ENCODE measurements at places on chromosomes 2 and 18. TPM values are rescaled to one million over a fixed set of nuclear protein-coding genes. Genes with fewer than 3 reads are reported as not detected.

DNA sequence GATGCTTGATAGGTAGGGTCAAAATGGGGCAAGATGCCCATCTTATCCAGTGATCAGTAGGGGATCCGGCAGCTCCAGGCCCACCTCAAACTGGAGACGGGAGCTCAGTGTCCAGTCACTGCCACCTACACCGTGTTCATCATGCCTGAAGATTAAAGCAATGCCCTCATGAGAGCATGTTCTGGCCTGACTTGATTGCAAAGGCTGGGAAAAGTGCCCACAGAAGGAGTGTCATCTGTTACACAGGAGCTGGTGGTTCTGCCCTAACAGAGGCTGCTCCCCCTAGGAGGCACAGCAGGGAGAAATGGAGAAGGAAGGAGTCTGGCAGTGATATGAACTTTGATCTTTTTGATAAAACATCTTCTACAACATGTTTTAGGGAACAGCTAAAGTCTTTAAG, 92.3 kb downstream of the CCBE1 start:
- DNase-seq = no peak

GRCh38 chr18:40250236-40250635, 1704.8 kb upstream of the PIK3C3 start:
- no peak for DNase-seq

DNA sequence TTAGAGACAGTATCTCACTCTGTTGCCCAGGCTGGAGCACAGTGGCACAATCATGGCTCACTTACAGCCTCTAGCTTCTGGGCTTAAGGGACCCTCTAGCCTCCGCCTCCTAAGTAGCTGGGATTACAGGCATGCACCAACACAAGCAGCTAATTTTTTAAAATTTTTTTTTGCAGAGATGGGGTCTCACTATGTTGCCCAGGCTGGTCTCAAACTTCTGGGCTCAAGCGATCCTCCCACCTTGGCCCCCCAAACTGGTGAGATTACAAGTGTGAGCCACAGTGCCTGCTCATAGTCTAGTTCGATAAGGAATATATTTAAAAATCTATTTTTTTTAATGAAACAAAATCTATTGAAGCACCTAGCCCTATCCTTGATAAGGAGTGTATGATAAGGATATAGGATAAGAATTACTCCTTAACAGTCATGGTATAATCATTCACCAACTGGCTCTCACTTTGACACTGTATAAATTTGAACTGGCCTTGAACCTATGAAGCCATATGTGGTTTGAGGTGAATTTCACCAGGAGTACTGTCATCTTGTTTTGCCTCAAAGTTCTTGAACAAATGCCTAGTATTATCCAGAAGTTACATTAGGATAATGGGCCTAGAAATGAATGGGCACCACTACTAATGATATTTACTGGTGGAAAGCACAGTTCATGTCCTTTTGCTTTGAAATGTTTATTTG, 71.1 kb downstream of the EXOC6B start:
- DNase-seq = no peak

- no peak for DNase-seq
These were observed 102.8 kb downstream of the RBMS1 start for GRCh38 chr2:160390544-160391455.

The IL36G gene
- polyA plus RNA-seq = not detected

The SERPINB10 gene
- polyA plus RNA-seq = not detected

DNA sequence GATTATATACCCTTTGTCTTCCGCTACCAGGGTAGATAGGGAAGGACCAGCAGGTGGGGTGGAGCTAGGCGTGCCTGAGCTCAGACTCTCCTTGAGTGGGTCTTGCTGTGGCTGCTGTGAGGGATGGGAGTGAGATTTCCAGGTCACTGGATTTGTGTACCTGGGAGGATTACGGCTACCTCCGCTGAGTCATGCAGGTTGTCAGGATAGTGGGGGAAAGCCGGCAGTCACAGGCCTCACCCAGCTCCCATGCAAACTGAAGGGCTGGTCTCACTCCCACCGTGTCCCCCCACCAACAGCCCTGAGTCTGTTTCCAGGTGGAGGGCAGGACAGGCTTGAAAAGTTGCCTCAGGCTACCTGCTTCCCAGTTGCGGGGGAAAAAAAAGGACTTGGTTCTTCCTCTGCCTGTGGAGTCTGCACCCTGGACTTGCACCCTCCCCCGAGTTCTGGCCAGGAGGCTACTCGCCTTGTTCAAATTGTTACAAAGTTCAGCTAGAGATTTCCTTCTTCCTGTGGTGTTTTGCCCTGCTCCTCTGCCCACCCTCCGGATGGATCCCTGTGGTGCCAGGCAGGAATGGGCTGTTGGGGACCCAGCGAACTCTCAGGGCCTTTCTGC, 268.3 kb downstream of the VAPA start:
- DNase-seq = no peak

The CASP10 gene
- polyA plus RNA-seq = 2.2 TPM

DNA sequence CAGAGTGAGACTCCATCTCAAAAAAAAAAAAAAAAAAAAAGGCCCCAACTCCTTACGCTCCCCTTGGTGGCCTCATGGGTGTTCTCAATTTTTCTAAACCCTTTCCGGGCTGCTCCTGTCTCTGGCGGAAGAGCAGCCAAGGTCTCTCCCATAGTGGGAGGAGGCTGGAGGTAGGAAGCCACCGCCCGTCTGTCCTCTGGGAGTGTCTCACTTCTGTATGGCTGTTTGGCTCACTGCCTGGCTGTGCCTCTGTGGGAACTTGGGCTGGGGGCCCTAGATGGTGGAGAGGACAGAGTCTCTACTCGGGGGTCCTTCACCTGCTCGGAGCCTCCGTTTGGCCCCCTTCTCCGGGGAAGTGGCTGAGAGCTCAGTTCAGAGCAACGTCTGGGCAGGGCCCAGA, 245.3 kb downstream of the CELF4 start:
- DNase-seq = no peak

The LIMS3 gene
- not detected for polyA plus RNA-seq

DNA sequence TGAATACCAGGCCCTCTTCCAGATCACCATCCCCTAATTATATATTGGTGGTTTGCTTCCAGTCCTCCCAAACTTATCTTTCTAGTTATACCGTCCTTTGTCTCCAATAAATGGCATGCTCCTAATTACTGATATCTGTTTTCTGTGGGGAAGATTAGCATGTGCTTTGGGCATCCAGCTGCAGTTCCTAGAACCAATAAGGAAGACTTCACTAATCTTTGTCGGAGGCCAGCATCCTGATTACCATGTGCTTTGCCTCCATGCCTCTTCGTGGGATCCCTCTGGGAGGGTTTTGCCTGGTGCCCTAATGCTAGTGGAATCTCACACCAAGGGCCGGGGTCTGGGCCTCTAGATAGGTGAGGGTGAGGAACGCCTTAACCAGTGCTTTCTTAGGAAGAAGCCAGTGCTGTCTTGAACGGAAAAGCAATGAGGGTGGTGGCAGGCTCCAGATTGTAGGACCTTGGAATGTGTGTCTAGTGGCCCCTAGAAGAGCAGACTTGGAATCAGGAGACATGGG, 47.7 kb downstream of the ACKR3 start:
- DNase-seq = no peak

DNA sequence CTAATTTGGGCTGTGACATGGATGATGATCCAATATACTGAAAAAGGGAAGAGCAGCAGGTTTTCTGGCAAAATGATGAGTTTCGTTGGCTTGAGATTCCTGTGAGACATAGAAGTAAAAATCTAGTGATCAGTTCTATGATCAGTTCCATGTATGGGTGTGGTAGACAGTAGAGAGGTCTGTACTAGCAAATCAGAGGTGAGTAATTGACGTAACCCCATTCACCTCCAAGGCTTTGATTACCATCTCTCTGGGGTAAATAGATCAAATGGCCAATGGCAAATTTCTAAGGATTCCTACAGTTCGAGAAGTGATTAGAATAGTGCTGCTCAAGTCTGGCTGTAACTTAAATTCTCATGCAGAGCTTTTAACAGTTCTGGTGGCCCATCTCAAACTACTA, 6.4 kb downstream of the ITGA4 start:
- DNase-seq = no peak

DNA sequence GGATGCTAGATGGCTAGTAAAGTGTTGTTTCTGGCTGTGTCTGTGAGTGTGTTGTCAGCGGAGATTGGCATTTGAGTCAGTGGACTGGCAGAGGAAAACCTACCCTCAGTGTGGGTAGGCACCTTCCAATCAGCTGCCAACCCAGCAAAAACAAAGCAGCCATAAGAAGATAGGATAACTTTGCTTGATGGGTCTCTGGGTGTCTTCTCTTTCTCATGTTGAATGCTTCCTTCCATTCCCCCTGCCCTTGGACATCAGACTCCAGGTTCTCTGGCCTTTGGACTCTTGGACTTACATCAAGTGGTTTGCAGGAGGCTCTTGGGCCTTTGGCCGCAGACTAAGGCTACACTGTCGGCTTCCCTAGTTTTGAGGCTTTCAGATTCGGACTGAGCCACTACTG, 429.0 kb upstream of the ZNF804A start:
- no peak for DNase-seq

DNA sequence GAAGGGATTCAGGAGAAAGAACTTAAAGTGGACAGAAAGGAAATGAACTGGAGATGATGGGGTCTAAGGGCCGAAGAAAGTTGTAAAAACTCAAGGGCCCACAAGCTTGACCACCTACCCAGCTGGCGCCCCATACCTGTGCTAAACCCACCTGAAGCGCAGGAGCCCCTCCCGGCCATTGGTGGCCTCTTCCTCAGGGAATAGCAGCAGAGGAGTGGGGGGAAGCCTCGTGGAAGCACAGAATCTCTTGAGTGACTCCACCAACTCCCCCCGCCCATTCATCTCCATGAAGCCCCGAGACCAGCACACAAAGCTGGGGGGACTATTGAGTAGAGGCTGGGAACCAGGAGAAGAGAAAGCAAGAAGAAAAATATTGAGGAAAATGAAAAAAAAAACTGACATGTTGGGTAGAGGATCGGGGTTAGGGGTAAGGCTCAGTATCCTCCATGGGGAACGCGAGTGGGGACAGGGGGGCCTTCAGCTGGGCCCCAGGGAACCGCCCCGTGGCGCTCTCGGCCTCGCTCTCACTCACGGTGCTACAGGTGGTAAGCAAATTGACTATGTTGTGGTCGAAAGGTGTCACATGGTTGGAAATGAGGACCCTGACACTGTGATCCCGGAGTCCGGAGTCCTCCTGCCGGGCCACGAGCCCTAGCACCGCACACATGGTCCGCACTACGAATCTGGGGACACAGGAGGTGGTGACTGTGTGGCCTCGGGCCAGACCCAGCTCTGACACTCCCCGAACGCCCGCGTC, 728 bp downstream of the AUP1 start:
- DNase-seq = no peak

DNA sequence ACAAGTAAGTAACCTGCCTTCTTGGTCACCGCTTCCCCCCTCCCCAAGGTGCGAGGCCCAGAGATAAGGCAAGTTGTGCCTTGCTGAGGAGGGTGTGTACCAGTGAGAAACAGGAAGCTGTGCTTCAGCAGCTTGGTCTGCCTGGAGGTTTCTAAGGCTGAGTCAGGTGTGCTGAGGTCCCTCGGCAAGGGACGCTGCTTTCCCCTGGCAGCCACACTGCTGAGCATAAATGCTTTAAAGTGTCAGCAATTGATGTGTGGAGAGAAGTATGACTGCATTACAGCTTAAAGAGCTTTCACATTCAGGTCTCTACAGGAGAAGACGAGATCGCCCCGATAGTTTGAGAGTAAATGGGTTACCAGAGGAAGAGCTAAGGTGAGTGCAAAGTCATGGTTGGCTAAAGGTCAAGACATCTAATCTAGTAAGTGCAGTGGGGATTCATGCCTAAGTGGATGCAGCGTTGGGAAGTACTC, 86.9 kb downstream of the LIMS1 start:
- DNase-seq = no peak

DNA sequence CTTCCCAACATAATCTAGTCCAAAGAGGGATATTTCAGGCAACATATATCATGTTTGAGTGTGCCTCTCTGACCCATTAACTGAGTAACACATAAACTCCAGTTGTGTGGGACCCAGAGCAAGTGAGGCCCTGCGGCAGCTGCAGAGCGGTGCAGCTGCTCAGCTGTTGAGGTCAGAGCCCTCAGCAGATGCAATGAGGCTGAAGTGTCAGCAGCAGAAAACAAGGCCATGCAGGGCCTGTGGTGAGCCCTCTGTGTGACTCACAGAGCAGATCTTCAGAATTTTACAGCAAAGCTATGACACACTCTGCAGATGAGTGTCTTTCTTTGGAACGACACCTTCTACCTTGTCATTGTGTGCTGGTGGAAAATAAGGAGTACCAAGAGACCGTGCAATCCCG, 168.5 kb downstream of the CBLN2 start:
- no peak for DNase-seq

GRCh38 chr2:108412995-108413710, 35.4 kb downstream of the SULT1C4 start:
- DNase-seq = no peak

GRCh38 chr2:194735837-194736542, 921.0 kb upstream of the SLC39A10 start:
- DNase-seq = no peak

- DNase-seq = no peak
These were observed 22.0 kb upstream of the STPG4 start for GRCh38 chr2:47177043-47177565.

DNA sequence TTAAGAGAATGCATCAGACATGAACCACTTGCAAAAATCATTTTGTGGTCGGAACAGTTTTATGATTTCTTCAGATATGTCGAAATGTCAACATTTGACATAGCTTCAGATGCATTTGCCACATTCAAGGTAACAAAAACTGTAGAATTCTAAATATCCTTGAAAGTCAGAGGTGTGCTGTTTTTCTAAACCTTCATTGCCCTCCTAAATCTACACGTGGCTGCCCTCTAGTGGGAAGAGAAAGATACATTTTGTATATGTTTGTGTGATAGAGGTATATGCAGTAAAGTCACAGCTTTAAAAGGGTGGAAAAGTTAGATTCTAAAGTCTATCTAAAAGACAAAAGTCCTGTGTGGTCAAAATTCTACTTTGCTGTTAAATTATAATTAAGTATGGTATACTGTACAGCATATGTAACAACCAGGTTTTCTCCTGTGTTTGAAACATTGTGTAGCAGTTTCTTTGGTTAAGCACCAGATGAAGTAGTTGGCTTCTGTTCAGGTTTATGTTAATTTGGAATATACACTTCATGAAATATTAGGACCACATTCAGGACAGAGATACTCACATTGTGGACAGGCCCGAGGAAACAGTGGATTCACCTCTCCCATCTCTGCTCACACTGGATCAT, 65.9 kb upstream of the ITM2C start:
- DNase-seq = no peak

GRCh38 chr2:241003047-241003360, 4.6 kb downstream of the SNED1 start:
- peak; percentile 30 for DNase-seq

GRCh38 chr2:3196716-3197115, 180.9 kb downstream of the EIPR1 start:
- no peak for DNase-seq

The C1GALT1C1L gene
- polyA plus RNA-seq = not detected

Measured in liver (tissue), 10 donors.